ENCODE measurements at places on chromosomes 7 and 10. TPM values are rescaled to one million over a fixed set of nuclear protein-coding genes. Genes with fewer than 3 reads are reported as not detected.
A peak's percentile ranks its signal among the peaks of the same experiment; 100 is the strongest.

CYP3A7 gene
- total RNA-seq: not detected

DBF4 gene
- 2.3 TPM for total RNA-seq

HTR5A gene
- total RNA-seq: not detected

- DNase-seq: peak; percentile 67
Observed at GRCh38 chr7:24980534-24981170, 674 bp upstream of the OSBPL3 start.

DNA sequence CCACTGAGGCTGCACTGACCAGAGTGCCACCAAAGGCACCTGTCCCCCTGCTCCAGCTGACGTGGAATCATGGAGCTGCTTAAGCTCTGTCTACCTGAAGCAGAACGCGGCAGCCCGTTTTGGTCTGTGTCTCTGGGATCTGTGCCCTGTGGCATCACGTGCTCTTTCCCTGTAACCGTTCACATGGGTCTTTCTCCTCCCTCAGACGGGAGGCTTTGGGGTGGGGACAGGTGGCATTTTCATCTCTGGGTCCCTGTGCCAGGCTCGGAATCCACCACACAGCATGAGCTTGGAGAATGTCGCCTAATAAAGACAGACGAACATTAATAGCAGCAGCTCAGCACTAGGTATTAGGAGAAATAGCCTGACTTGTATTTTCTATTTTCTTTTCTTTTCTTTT is 1.6 kb upstream of the ADAP1 start:
- DNase-seq: peak; percentile 65

- DNase-seq: no peak
Observed at GRCh38 chr7:3884543-3884942, 583.5 kb downstream of the SDK1 start.

GRCh38 chr7:17013204-17013603 is 131.4 kb upstream of the AGR3 start:
- DNase-seq: no peak
